NCI-H2081 (cell line): ENCODE measurements at places on chromosomes 16 and 17.

- DNase-seq: no peak
Measured at GRCh38 chr16:52141871-52142270, 405.1 kb downstream of the TOX3 start.

DNA sequence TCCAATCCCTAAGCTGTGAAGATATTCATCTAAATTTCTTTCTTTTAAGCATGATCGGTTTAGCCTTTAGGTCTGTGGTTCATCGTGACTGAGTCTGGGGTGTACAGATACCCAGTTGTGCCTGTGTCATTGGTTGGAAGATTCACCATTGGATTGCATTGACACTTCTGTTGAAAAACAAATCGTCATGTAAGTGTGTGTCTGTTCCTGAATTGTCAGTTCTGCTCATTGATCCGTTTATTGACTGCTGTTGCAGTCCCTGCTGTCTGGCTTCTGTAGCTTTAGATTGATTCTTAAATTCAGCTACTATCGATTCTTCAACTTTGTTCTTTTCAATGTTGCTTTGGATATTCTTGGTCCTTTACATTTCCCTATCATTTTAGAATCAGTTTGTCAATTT is 21.0 kb upstream of the ZNF469 start:
- no peak for DNase-seq

DNA sequence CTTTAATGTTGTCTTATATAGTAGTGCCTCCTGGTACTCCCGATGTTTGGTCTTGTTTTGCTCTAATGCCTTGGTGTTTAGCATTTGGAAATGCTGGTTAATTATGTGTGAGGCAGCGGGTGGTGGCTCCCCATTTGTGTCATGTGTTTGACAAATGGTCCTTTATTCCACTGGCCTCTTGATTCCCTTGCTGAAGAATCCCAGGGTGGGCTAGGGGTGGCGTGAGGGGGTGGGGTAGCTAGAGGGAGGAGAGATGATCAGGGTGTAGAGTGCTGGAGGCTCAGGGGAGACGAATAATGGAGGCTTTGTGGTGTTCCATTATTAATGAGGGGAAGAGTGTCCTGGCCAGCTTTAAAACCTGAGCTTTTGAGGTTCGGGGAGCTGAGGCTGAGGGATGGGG is 5.4 kb downstream of the DYNLL2 start:
- DNase-seq: no peak

DNA sequence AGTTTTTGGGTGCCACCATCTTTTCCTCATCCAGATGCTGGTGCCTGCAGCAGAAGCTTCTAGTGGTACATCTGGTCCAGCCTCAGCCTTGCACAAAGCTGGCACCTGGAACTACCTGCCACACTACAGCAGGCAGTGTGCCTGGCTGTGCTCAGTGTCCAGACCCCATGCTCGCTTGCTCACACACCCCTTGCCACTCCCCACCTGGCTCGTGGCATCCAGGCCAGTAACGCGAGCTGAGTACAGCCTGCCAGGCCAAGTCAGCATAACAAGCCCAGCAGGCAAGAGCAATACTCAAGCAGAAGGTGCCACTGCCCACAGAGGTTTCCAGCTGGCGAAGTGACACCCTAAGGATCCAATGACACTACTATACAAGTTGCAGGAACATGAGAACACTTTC is 29.7 kb upstream of the KIF2B start:
- DNase-seq: no peak

DNA sequence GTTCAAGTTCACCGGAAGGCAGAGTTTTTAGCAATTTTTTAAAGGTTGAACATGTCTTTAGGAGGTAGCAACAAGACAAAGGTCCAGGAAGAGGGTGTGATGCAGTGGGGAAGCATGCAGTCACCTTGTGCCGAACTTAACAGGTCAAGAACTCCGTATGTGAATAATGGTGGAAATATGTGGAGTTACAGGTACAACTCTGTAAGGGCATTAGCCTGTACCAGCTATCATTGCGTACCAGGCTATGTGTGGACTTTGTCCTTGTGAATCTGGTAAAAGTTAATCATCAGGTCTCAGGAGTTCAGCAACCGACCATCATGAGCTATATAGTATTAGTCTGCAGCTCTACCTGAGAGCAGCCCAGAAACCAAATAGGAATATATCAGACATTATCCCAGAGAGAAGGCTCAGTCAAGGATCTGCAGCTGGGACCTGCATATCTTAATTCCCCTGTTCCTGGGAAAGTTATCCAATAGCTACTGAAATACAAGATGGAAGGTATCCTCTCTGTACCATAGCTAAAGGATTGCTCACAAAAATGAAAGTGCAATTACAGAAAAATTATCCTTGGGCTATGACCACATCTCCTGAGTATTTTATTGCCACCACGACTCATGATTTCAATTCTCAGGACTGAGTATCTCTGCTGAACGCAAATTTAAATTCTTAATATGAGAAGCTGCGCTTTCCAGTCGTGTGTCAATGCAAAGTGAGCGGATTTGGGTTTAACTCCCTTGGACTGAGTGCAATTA is 469.3 kb downstream of the CDH13 start:
- DNase-seq: no peak

DNA sequence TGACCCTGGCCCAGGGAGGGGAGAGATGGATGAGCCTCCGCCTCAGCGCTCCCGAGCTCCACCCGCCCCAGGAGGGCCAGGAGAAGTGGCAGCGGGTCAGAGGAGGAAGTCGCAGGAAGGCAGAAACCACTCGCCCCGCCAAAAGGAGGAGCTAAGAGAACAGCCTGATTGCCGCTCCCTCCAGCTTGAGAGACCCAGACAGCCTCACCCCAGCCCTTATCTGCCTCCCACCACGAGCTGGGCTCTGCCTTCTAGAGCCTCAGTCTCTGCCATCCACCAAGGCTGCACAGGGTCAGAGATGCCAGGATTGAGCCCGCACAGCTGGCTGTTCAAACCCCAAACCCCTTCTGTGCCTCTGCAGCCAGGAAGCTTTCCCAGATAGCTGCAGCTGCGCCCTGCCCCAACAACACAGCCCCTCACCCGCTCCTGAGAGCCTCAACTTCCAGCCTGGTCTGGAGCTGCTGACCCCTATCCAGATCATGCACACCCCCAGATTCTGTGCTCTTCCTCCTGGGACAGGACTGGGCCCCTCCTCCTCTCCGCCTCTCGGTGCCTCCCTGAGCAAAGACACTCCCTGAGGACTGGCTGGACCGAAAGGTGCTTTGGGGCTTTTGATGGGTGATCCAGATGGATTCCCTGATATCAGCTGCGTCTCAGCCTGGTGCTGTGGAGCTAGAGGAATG is 1.0 kb upstream of the ATP2A3 start:
- peak; percentile 77 for DNase-seq

DNA sequence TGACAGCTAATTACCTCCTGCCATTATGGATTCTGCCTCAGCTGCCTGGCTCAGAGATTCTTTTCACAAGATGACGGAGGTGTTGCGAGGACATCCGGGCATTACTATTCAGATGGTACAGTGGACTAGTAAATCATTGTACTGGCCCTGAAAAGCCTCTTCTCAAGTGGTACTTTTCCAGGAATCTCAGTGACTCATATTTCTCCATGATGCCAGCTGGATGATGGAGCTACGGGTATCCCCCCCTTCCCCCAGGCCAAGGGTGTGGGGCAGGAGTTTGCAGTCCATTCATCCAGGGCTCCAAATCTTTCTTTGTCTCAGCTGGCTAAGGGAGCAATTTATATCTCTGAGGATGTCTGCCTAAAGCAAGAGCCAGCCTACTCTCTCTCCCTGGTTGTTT is 107.7 kb upstream of the GPR139 start:
- no peak for DNase-seq

DNA sequence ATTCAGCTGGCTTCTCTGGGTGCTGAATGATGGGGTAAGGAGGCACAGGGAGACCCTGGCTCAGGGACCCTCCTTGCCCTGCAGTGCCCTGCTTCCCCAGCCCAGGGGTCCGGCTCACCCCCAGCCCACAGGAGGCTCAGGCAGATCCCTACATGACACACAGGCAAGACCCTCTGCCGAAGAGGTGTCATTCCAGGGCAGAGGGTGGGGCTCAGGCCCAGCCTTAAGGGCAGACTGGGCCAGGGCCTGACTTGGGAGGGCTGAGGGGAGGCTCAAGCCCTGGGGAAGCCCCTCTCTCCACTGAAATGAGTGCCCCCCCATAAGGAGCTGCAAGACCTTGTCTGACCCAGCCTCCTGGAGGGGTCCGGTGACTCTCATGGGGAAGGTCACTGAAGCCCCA is 30.3 kb upstream of the KSR1 start:
- no peak for DNase-seq

DNA sequence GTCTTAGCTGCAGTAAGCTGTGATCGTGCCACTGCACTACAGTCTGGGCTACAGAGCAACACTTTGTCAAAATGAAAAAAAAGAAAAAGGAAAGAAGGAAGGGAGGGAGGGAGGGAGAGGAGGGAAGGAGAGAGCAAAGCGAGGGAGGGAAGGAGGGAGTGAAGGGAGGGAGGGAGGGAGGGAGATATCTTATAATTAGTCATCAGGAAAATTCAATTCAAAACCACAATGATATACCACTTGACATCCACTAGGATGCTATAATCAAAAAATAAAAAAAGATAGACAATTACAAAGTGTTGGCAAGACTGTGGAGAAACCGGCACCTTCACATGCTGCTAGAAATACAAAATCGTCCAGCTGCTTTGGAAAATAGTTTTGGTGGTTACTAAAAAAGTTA is 93.8 kb downstream of the CDC27 start:
- no peak for DNase-seq

GRCh38 chr17:74454197-74455024 is 12.0 kb upstream of the CD300A start:
- peak; percentile 83 for DNase-seq

DNA sequence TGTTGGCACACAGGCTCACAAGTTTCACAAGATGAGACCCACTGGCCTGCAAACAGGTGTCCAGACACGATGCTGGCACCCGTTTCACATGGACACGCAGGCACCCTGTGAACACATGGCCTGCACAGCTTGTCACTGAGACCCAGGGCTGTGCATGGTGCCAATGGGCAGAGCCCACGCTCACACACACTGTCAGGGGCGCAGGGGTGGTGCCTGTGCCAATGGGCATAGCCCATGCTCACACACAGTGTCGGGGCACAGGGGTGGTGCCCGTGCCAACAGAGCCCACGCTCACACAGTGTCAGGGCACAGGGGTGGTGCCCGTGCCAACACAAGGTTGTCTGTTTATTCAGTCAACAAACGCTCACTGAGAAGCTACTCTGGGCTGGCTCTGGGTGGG is 29.3 kb downstream of the CTU2 start:
- DNase-seq: no peak

- no peak for DNase-seq
Measured at GRCh38 chr17:76314392-76315227, 6.5 kb upstream of the QRICH2 start.

- no peak for DNase-seq
Measured at GRCh38 chr17:36493956-36494355, 7.5 kb downstream of the ZNHIT3 start.

DNA sequence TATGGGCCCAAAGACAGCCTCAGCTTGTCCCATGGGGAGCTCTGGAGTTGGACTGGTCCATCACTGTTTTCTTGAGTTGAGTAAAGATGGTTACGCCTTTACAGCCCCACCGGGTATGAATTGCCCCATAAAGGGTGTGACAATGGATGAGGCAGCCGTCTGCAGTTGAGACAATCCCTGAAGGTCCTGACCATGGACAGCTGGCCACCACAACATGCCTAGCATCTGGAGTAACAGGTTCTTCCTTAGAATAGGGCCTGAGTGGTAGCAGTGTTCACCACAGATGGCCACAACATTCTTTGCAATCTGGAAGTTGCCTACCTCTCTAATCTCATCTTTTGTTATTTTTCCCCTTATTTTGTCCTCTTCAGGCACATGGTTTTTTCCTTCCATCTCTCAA is 51.5 kb upstream of the HS3ST2 start:
- DNase-seq: no peak

- DNase-seq: no peak
Measured at GRCh38 chr17:73224663-73225305, 31.9 kb downstream of the COG1 start.

GRCh38 chr16:84720177-84720579 is 20.4 kb downstream of the USP10 start:
- DNase-seq: no peak

DNA sequence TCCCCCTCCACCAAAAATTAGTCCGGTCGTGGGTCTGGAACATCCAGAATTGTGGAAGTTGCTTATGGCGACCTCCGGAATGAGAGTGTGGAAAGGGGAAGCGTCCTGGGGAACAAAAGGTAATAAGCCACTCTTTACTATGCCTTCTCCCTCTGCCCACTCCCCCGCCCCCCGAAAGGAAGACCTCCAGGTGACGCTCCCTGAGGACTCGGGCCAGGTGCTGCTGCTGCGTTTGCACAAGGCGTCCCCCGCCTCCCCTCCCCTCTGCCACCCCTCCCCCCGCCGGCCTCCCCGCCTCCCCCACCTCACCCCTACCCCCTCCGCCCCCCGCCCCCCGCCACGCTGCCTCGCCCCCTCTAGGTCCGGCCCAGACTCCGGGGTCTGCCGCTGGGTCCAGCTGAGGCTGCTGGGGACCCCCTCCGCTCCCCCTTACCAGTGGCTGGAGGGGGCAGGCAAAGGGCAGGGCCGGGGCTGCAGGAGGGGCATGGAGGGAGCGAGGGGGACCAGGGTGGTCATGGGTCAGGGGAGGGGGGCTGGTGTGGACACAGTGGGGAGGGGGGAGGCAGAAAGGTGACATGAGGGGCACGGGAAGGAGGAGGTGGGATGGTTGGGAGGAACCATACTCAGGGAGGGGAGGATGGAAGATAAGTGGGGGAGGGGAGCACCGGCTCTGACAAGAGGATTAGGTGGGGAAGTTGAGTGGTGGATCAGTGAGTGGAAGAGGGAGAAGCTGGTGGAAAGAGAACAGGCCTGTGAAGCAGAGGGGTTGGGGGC is 23.6 kb downstream of the ALOX12B start:
- no peak for DNase-seq

DNA sequence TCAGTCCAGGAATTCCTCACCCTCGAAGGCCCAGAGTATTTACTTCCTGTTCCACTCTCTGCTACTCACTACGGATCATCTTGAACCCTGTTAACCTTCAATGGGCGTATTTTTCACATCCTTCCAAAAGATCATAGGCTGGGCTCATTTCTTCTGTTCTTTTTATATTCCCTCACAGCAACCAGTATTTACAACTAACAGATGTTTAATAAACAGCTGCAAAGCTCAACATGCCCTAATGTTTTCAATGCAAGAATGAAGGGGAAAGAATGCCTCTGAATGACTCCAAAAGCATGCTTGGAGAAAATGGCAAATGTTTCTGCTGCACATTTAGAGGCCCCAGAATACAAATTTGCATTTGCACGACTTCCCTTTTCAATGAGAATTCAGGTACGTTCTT is 174.9 kb downstream of the ZFHX3 start:
- DNase-seq: no peak

- DNase-seq: peak; percentile 76
Measured at GRCh38 chr16:85613604-85614337, 649 bp downstream of the GSE1 start.

- no peak for DNase-seq
Measured at GRCh38 chr17:2723505-2723996, 12.0 kb upstream of the CLUH start.
